ENCODE measurements at places on chromosomes 7 and 10.

GRCh38 chr7:158444501-158445420, 142.9 kb downstream of the PTPRN2 start:
- DNase-seq: no peak

DNA sequence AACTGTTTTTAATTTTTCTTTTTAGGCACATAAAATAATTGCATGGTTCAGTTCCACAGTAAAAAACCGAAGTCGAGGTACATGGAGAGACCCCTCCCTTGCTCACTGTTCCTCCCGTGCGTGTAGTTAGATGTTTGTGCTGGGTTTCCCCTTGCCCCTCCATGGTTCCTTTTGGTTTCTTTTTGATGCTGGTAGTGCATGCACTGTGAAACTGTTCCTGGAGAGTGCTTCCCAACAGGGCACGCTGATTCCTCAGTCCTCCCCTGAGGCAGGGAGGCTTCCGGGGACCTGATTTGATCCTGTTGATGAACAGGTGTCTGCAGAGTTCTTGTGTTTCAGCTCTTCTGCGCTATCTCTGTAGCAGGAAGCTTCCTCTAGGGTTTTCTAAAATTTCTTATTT, 69.5 kb downstream of the ADCY1 start:
- DNase-seq: no peak

DNA sequence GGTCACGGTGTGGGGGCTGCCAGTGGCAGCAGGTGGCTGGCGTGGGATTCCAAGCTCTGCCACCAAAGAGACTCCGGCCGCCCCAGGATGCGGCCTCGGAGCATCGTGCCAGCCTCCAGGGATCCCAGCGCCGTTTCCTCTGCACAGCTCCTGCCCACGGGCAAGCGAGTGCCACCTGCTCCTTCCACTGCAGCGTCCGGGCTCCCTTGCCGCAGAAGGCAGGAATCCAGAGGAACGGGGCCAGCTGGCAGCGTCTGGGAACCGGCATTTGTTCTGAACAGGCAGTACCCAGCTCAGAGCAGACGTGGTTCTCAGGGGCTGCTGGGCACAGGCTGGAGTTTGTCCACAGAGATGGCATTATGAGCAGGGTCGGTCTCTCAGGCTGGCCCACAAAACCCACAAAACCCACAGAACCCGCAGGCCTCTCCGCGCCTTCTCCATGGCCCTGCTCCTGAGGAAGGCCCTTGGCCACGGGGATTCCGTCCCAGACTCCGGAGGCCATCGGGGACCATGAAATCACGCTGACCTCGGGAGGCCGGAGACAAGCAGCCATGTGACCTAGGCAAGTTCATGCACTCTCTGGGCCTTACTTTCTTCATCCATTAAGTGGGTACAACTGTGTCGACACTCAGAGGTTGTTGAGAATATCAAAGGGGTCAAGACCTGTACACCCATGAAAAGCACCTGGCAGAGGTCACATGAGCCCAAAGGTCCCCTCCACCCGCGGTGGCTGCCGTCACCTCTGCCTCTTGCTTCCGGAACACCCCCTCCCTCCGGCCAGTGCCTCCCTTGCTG, 72.1 kb upstream of the TNRC18 start:
- no peak for DNase-seq

DNA sequence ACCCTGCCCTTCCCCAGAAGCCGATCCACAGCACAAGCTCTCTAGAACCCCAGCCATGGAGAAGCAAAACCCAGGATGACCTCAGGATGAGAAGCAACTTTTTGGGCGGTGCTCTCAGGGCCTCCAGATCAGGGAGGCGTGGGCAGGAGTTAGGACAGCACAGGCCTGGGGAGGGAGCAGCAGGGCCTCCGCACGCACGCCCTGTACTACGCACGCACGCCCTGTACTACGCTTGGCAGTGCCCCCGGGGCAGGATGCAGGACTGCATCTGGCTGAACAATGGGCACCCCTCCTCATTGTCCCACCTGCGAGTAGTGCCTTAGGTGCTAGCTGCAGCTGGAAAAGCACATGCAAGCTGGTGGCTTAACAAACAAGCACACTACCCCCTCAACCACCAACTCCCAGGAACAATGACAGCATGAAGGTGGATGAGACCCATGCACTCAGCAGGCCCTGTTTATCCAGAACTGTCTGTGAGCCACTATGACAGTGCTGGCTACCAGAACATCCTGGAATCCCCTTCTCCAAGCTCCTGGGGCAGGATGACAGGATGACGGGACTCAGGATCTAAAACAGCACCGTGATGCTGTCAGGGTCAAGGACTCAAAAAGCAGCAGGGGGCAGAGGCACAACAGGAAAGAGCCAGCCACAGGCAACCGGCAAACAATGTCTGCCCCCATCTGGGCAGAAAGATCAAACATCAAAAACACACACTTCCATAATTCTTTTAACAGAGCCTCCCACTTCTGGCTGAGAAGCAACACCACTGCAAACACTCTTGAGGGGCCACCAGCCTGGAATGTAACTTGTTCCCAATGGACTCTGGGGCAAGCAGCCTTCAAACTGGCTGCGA, 11.8 kb downstream of the PODXL start:
- no peak for DNase-seq

- no peak for DNase-seq
These were observed 13.3 kb upstream of the TSGA13 start for GRCh38 chr7:130699686-130700085.

DNA sequence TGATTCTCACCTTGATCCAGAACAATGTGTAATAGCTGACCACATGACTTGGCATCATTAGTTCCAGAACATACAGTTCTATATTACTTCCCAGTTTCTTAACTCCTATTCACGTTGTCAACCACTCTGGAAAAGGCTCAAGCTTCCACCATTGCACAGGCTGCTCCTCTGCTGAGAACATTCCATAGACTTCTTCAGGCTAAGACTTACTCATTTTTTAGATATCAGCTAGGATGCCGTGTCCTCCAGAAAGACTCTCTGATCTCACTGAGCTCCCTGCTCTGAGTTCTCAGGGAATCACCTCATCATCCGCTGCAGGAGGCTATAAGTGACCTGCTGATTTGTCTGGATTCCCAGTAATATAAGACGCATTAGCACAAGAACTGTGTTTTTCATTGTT, 73.1 kb downstream of the HTR7 start:
- no peak for DNase-seq

DNA sequence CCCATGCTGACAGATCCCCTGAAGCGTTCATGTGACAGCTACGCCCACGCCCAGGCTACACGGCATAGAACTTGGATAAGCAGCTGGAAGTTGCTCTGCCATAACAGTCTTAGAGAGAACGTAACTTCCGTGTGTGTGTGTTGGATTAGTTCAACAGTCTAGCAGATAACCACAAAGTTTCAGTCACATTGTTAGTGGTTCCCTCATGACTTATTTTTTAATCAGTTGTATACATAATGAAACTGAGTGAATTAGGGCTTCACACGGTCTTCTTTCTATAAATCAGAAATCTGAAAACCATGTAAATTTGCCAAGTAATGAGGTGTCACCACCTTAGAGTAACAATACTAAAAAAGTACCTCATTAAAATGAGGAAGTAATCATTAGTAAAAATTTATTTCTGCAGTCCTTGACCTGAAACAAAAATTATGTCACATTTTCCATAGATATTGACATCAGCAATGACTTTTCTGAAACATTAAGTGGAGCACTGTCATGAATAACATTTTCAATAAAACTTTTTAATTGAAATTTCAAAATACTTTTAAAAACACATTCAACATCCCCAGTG, 21.7 kb upstream of the MACC1 start:
- DNase-seq: no peak

DNA sequence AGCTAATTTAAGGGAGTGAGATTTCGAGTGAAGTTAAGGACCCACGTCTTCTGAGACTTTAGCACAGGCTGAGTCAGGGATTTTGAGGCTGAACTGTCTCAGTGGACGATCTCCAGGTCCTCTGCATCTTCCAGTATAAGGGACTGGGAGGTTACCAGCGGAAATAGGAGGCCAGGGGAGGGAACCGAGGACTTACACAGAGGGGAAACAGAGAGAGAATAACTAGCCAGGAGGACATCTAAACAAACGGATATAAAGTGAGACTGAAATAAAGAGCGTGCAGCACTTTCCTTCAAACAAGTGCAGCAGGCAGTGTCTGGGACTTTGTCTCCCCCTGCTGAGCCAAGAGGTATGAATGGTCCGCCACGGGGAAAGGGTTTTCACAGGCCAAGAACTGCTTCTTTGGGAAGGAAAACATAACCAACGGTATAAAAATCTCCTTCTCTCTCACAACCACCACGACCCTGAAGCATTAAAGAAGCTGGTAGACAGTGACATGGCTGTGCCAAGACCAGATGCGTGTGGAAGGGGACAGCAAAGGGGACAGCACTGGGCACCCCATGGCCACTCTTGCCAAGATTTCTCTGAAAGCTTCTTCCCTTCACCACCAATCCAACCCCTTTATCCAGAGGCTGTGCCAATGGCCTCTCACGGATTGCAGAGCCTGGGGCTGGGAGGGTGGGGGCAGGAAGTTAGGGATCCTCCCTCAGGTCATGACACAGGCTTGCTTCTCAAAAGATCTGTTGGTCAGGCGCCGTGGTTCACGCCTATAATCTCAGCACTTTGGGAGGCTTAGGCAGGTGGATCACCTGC, 72.0 kb downstream of the SLC37A3 start:
- DNase-seq: no peak

- no peak for DNase-seq
These were observed 78.0 kb downstream of the PRKAG2 start for GRCh38 chr7:151798851-151799448.

- DNase-seq: peak; percentile 81
These were observed 162.0 kb upstream of the PLXNA4 start for GRCh38 chr7:132738254-132738653.

DNA sequence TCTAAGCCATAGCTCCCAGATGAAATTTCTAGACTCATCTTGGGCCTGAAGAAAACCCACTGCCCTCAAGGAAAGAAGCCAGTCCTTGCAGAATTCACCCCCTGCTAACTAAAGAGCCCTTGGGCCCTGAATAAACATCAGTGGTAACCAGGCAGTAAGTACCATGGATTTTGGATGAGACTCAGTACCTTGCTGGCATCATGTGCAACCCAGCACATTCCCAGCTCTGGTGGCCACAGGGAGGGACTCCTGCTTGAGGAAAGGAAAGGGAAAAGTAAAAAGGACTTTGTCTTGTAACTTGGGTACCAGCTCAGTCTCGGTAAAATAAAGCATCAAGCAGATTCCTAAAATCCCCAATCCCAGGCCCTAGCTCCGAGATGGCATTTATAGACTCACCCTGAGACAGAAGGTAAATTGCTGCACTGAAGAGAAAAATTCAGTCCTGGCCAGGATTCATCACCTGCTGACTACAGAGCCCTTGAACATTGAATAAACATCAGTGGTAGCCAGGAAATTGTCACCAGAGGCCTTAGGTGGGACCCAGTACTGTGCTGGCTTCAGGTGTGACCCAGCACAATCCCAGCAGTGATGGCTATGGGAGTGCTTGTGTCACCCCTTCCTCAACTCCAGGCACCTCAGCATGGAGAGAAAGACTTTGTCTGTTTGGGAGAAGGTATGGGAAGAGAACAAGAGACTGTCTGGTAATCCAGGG, 31.2 kb upstream of the SFTPD start:
- no peak for DNase-seq

GRCh38 chr10:110443239-110444003, 54.3 kb upstream of the DUSP5 start:
- no peak for DNase-seq

DNA sequence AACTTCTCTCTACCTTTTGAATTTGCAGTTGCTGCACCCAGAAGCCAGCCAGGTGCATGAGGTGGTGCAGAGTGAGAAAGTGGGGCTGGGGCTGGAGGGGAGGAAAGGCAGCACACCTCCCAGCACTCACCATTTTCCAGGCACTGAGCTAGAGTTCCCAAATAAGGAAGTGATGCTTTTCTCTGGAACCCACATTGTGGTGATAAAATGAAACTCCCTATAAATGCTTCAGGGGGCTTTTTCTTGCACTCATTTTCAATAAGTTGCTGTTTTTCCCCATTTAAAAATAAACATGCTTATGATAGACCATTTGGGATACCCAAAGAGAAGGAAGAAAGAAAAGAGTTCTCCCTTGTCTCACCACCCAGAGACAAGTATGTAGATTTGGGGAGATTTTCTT, 42.8 kb upstream of the TNS3 start:
- DNase-seq: no peak

DNA sequence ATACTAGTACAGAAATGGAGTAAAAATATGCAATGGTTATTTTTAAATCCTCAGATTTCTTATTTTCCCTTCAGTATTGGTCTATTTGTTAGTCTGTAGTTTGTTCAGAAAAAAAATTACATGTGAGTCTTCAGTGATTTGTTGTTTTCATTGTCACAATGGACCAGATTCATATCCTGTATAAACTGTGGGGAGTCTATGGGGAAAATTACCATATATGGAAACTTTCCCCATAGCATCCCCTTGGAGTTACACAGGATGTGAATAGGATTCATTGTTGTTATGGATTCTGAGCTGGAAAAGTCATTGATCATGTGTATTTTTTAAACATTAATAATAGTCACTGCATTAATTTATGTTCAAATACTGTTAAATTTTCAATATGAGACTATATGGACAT, 72.6 kb downstream of the ST7 start:
- DNase-seq: no peak

DNA sequence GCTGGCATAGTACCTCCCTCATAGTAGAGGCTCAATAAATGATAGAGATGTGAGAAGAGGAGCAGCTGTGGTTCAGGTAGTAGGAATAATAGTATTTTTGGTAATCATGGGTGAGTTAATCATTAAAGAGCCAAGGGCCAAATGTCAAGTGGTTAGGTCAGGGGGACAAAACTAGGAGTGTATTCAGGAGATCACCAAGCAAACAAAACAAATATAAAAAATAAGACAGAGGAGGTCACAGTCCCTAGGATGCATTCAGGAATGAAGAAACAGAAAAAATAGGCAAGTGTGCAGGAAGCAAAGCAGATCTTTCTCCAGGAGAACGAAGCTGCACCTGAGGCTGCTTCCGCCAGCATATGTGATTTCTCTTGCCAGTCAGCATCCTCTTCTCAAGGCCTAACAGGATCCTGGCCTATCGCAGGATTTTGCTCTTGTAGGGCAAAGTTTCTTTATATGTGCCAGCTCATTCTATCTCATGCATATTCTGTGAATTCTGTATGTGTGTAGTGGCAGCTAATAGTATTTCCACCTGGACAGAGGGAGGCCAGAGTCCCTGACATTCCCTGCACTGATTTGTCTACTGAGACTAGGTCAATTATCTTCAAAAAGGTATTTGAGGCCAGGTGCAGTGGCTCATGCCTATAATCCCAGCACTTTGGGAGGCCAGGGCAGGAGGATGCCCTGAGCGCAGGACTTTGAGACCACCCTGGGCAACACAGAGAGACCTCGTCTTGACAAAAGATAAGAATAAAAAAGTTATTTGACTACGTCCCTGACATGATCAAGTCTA, 82.7 kb downstream of the AKR1D1 start:
- DNase-seq: no peak

- peak; percentile 72 for DNase-seq
These were observed 260.3 kb downstream of the SNX13 start for GRCh38 chr7:17680026-17680425.

All from non-pigmented ciliary epithelial cell (primary cell).